ENCODE measurements at places on chromosomes 5 and 9.

GRCh38 chr5:5933651-5934050 is 444.7 kb downstream of the MED10 start:
- DNase-seq = no peak

DNA sequence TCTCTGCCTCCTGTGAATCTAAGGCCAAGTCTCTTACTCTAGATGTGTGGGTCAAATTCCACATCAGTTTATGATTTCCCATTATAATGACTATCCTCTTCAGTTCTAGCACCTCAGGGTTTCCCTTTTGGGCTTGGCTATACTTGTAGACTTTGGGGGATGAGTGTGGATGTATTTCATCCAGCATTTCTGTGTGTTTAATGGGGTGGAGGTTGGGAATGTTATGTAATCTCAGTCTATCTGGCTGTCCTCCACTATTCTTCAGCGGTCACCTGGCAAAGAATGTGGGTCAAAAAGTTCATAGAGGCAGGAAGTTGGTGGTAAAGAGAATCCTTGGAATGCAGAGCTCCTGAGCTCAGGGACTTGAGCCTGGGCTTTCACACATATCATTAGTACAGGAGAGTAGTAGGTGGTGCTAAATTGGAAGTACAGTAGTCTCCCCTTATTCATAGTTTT is 64.9 kb downstream of the CFAP95 start:
- no peak for DNase-seq

DNA sequence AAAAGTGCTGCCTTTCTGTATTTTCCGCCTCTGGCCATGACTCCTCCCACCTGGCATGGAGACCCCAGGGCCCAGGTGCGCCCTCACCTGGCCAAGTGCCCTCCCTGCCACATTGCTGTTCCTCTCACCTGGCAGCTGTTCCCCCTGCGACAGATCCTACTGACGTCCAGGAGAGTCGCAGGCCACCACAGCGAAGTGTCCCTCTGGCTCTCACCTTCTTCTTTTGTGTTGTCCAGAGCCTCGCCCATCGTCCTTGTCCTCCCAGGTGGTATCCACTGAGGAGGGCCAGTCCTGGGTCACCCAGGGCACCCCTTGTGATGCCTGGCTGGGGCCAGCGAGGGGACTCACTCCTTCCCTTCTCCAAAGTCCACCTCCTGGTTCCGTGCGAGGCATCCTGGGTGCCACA is 2.6 kb downstream of the NKD2 start:
- DNase-seq = peak; percentile 72

DNA sequence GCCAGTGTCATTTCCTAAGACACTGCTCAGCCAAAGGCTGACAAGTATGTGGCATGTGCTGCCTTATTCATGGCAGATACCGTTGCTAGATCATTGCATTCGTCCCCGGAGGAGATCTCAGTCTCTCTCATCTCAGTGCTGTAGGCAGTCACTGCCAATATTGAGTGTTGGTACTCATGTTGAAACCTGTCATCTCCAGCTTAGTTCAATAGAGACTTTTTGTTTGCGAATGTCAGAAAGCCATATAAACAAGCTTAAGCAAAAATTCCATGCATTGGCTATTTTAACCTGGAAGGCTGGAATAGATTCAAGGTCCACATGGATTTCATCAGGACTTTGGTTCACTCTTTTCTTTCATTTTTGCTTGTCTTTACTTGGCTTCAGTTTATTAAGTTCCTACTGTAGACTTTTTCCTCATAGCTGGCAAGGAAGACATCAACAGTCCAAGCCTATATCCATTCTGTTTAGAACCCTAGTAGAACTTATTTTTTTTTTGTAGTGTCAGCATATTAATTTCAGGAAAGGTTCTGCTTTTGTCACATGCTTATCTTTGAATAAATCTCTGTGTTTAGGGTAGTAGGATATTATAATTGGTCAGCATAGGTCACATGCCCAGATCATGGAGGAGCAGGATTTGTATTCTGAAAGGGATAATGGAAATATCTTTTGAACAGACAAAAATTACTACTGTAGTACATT is 66.8 kb downstream of the FCHO2 start:
- no peak for DNase-seq

DNA sequence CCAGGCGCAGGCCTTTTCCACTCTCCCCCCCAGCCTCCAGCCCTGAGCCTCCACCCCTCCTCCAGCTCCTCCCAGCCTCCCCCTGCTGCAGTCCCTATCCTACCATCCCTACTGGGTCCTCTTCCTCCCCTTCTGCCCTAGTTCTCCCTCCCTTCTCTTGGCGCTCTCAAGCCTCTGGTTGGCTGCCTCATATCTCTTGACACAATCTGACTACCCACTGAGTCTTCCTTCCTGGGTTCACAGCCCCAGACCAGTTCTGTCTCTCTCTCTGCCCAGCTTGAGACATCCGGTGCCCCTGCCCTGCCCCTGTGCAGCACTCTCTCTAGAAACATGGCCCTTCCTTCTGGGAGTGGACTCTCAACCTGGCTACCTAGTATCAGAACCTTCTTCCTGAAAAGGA is 76.2 kb downstream of the TSPAN17 start:
- DNase-seq = no peak

DNA sequence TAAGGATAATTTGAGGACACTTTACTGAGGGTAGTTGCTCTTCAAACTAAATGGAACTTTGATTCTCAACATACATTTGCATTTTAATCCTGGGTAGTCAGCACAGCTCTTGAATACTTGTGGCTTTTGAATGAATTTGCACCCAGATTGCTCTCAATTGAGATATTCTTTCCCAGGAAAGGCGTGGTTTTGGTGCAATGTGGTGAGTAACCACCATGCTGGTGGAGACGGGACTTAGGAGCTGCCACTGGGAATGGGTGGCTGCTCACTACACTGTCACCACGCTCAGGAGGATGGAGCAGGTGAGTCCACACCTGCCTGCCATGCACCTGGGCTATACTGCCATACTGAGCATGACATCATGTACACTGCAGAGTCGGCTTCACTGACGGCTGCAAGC is 99.2 kb downstream of the IRX1 start:
- no peak for DNase-seq

DNA sequence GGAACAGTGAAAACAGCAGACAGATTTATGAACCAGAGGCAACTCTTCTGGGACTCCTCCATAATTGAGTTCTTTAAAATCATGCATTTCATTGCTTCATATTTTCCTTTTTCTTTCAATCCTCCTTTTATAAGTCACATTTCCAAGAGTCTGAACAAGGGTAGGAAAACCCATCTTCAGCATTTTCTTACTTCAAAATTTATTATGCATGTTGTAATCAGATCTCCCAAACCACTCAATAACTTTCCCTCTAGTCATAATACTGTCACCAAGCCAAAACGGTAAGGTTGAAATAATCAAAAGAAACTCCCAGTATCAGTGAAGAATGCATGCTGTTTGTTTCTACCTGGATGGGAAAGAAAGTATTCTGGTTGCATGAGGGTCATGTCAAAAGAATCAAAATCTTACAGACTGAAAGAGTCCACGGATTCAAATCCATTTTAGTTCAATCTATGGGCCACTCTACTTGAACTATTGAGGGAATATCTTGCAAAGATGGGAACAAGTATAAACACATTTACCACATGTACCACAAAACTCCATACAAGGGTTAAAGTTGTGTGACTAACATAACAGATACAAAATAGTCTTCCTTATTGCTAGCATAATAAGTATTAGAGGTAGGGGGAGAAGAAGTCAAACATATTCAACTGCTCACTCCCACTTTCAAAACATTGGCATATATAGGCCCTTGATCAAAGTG is 797.3 kb downstream of the MAT2B start:
- DNase-seq = no peak

- DNase-seq = no peak
Measured at GRCh38 chr9:20084125-20084524, 295.3 kb upstream of the SLC24A2 start.

- no peak for DNase-seq
Measured at GRCh38 chr9:131179561-131180219, 54.3 kb downstream of the NUP214 start.

DNA sequence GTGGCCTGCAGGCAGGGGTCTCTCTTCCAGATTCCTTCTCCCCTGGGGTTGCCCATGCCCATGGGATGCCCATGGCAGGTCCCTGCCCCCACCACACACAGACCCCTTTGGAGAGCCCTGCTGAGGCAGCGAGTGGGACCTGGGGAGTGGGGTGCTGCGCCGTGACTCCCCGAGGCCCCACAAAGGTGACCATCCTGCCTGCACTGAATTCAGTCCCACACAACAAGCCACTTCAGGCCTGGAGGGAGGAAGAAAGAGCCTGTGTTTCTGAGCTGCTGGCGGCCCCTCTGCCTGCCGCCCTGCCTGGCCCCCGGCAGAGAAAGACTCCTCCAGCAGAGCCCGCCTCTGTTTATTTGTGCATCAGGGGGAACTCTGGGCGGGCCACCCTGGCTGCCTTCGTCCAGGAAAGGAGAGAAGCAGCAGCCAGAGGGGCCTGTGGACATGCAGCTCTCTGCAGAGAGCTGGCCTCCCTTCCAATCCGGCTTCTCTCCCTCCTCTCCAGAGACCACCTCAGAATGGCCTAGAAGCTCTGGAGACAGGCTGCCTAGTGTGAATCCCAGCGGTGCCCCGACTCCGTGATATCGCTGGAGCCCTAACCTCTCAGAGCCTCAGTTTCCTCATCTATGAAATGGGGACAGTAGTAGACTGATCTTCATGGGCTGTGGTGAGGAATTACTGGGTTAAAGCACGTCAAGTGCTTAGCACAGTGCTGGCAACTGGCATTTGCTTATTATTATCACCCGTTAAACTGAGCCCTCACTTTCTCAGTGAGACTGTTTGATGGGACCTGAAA is 72.9 kb downstream of the COL27A1 start:
- DNase-seq = no peak

- no peak for DNase-seq
Measured at GRCh38 chr9:71797266-71797665, 29.0 kb upstream of the CEMIP2 start.

GRCh38 chr9:108639696-108640095 is 216.1 kb downstream of the ACTL7B start:
- no peak for DNase-seq

GRCh38 chr5:146208916-146209522 is 5.6 kb downstream of the RBM27 start:
- DNase-seq = no peak

DNA sequence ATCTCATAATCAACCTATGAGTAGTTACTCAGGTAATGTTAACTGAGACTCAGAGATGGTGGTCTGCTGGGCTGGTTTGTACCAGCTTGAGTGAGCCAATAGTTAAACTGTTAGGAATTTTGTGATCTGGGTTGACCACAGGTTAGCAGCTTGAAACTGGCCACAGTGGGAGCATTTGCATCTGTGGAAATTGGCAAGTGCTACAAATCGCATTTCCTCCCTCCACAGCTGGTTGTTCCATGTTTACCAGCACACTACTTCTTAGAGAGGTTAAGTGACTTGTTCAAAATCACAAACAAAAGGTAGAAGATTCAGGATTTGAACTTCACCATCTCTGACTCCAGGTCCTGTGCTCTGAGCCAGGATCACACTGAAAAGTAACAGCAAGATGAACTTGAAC is 446.9 kb upstream of the CLINT1 start:
- DNase-seq = no peak

- DNase-seq = no peak
Measured at GRCh38 chr9:1964093-1964492, 51.1 kb upstream of the SMARCA2 start.

GRCh38 chr9:13358128-13358527 is 78.6 kb upstream of the MPDZ start:
- no peak for DNase-seq

- no peak for DNase-seq
Measured at GRCh38 chr9:72935595-72935994, 17.3 kb downstream of the ALDH1A1 start.

- no peak for DNase-seq
Measured at GRCh38 chr5:2006193-2006970, 123.7 kb upstream of the IRX4 start.

DNA sequence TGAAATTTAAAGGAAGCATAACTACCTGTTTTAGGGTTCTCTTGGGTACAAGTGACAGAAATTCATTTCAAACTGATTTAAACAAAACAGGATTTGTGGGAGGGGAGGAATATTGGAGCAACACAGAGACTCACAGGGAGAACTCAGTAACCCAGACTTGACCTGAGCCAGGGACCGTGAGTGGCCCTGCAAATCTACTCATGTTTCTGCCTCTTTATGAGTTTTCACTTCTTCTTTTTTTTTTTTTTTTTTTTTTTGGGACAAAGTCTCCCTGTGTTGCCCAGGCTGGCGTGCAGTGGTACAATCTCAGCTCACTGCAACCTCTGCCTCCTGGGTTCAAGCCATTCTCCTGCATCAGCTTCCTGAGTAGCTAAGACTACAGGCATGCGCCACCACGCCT is 405.6 kb upstream of the ZNF608 start:
- DNase-seq = no peak

DNA sequence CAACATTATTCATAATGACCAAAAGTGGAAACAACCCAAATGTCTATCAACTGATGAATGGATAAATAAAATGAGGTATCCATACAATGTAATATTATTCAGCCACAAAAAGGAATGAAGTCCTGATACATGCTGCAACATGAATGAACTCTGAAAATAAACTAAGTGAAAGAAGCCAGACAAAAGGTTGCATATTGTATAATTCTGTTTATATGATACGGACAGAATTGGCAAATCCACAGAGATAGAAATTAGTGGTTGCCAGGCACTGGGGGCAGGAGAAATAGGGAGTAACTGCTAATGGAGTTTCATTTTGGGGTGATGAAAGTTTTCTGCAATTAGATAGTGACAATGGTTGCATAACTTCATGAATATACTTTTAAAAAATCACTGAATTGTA is 47.0 kb downstream of the KIF24 start:
- no peak for DNase-seq

DNA sequence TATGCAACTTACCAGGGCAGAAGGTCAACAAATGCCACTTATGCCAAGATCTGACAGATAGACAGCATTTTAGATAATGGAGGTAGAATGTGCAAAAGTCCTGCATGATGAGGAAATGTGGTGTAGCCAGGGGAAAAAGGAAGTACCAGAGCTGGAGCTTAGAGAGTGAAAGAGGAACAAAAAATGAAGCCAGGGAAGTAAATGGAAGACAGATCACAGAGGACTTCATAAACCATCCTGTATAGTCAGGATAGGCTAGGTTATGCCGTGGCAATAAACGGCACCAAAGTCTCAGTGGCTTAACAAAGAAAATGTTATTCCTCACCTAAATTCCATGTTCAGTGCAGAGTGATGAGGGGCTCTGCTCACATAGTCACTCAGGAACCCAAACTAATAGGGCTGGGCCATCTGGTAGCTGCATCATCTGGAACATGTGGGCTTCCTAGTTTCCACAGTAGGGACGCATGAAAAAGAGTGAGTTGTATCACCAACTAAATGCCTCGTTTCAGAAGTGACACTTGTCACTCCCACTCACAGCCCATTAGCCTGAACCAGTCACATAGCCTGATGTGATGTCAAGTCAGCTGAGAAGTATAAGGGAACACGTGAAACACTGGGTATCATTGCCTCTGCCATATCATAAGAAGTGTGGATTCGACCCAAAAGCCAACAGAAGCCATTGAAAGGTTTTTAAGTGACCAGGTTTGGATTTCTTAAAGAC is 70.3 kb downstream of the SH3RF2 start:
- no peak for DNase-seq

DNA sequence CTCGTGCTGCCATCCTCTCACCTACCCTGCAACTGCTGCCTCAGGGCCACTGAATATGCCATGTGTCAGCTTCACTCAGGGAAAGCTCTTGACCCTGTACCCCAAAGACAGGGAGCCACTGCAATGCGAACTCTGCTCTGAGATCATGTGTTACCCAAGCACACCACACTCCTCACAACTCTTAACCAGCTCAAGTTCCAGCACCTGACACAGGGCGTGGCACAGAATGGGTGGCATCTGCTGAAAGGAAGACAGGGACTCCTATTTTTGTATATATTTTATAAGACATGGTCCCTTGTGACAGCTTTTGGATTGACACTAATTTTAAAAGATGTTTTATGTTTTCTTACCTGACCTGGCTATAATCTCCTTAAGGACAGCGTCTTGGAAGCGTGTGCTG is 10.7 kb downstream of the PHYKPL start:
- no peak for DNase-seq

All from SHP77 (cell line).